ENCODE measurements at places on chromosomes 13 and 19.

- no peak for DNase-seq
Measured at GRCh38 chr19:6271721-6272410, 7.9 kb downstream of the MLLT1 start.

DNA sequence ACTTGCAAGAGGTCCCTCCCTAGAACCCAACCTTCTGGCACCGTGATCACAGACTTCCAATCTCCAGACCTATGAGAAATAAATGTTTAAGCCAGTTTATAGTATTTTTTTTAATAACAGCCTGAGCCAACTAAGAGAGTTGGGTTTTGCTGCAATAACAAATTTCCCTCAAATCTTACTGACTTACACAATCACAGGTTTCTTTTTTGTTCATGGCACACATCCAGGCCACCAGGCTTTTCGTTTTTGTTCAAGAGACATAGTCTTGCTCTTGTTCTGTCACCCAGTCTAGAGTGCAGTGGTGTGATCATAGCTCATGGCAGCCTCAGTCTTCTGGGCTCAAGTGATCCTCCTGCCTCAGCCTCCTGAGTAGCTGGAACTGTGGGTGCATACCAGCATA lies 2.0 kb upstream of the SELENOV start:
- DNase-seq: no peak

GRCh38 chr13:102317593-102317992 lies 84.3 kb downstream of the FGF14 start:
- DNase-seq: no peak

- DNase-seq: no peak
Measured at GRCh38 chr13:99433543-99434075, 67.7 kb upstream of the TM9SF2 start.

DNA sequence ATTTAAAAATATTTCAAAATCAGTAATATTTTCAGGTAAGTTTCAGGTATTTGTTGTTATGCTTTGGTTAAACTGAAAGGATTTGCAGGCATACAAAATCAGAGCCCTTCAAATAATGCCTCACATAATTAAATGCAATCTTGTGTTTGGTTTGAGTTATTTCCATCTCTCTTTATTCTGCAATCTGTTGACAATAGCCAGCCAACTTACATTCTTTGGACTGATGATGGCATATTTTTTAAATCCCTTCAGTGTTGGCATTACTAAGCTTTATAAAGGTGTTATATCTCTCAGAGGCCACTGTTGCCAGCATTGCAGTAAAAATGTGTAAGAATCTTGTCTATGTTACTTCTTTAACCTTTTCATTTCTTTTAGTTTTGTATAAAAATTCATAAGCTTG lies 257.2 kb upstream of the RFC3 start:
- DNase-seq: no peak

GRCh38 chr13:43558939-43559338 lies 227.8 kb downstream of the ENOX1 start:
- DNase-seq: no peak

- no peak for DNase-seq
Measured at GRCh38 chr13:24267274-24267673, 42.1 kb upstream of the C1QTNF9 start.

DNA sequence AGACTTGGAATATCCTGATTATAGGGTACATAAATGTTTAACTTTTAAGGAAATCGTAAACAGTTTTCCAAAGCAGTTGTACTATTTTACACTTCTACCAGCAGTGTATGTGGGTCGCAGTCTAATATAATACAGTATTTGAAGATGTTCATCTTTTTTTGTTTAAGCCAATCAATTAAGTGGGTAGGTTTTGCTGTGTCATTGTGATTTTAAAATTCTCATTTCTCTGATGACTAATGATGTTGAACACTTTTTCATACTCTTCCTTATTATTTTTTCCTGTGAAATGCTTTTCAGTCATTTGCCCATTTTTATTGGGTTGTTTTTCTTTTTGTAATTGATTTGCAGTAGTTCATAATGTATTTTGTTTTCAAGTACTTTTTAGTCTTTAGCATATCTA lies 2689.7 kb downstream of the PCDH9 start:
- no peak for DNase-seq

DNA sequence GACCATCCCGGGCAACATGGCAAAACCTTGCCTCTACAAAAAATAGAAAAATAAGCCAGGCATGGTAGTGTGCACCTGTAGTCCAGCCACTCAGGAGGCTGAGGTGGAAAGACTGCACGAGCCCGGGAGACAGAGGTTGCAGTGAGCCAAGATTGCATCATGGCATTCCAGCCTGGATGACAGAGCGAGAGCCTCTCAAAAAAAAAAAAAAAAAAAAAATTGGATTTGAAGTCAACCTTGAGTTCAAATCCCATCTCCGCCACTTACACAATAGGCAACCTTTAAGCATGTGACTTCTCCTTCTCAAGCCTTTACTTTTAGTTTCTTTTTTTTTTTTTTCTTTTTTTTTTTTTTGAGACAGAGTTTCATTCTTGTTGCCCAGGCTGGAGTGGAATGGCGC lies 12.0 kb downstream of the KASH5 start:
- no peak for DNase-seq

DNA sequence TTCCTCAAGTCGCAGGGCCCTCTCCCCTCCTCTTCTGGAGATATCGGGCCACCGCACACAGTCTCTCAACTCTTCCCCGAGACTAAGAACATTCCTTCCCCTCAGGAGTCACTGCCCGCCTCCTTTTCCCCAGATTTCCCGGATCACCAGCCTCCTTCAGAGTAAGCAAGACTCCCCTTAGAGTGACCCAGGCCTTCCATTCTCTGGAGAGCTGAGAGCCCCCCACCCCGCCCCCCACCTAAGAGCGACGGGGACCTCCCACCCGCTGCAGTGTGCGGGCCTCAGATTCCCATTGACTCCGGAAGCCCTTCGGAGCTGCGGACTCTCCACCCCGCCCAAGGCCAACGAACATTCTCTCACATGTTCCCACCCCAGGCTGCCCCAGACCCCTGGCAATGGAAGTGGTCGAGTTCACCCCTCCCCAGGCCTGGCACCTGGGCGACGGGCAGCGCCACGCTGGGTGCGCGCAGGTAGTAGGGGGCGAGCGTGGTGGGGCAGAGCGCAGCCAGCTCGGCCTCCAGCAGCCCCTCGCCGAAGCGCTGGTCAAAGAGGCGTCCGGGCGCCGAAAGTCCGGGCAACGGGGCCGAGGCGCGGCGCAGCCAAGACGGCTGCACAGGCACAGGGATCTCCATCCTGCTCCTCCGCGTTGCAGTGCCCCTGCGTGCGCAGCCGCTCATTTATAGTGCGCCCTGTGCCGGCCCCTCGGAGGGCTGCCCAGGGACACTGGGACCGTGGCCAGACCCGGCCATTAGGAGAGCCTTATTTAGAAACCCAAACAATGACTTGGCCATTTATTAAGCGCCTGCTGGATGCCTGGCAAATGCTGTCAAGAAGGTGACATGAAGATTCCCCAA lies at the start of gene HSPB6:
HSPB6 (minus strand) TSS at position 653 of the 854 bp plus-strand sequence; CDS start at position 632, 21 bp downstream.
- DNase-seq: no peak

- no peak for DNase-seq
Measured at GRCh38 chr19:10430505-10431253, 10.3 kb downstream of the PDE4A start.

- DNase-seq: no peak
Measured at GRCh38 chr19:50921426-50922316, 10.5 kb upstream of the KLK4 start.

DNA sequence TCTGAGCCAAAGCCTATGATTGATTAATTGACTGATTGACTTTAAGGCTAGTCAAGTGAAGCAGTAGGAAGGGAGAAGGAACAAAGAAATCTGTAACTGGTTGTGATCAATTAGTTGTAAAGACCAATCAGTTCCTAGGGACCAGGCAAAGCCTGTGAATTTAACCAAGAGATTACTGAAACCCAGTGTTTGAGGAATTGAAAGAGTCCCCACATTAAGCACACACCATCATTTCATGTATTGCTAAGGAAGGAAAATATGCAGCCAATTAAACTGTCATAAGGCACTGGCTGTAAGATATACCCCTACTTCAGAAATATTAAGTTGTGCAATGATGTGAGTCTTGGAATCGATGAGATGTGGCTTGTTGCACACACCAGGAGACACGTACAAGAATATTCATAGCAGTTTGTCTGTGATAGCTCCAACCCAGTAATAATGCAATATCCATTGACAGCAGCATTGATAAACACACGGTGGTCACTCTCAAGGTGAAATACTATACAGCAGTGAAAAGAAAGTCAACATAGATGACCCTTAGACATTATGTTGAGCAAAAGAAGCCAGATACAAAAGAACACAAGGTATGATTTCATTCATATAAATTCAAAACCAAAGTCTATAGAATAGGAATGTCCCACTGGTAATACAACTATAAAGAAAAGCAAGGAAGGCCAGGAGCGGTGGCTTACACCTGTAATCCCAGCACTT lies 9.0 kb downstream of the C19orf47 start:
- DNase-seq: no peak

DNA sequence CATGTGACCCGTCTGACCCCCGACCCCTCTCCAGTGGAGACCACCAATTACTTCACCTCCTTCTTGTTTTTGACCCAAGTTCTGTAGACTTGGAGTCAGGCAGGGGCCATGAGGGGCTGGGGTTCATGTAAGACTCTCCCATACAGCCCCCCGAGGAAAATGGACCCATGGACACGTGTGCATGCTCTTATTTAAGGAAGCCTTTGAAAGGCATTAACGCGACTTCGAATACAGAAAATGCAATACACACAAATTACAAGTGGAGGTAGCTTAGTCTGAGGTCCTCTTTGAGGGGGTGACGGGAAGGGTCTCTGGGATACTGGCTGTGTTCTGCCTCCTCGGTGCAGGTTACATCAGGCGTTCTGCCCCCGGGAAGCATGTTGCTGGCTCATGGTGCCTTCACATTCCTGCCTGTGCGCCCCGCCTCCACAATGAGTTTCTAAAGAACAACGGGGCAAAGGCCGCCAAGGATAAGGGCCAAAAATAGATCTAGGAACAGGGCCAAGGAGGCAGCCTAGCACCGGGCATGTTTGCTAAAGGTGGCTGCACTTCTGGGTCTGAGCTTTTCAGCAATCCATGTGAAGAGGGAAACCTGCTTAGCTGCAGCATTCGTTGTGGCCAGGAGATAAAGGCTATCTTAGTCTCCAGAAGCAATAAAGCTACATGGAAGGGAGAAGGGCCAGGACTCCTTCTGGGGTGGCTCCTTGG lies 54.5 kb downstream of the RAB20 start:
- DNase-seq: no peak

- DNase-seq: no peak
Measured at GRCh38 chr13:112741835-112742570, 52.2 kb downstream of the ATP11A start.

GRCh38 chr19:38830039-38830733 lies 1.4 kb downstream of the ECH1 start:
- no peak for DNase-seq

- DNase-seq: no peak
Measured at GRCh38 chr13:51258612-51259548, 36.7 kb downstream of the FAM124A start.

GRCh38 chr13:98207416-98207815 lies 30.3 kb upstream of the RNF113B start:
- DNase-seq: no peak

- no peak for DNase-seq
Measured at GRCh38 chr19:41219924-41220567, 1.0 kb downstream of the AXL start.

DNA sequence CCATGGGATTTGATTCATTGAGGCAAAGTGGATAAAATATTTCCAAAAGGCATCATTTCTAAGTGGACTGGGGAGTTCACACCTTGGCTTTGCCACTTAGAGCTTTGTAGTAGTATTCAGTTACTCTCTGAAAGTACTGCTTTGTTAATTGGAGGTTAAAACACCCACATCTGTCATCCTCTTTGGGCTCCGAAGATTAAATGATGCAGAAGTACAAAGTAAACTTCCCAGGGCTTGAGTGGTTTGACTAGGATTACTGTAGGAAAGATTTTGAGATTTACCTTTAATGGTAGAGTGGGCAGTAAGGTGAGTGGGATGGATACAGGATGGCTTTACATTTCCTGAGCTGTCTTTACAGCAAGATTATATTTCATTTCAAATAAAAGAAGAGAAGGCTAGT lies 42.4 kb downstream of the WASF3 start:
- no peak for DNase-seq

DNA sequence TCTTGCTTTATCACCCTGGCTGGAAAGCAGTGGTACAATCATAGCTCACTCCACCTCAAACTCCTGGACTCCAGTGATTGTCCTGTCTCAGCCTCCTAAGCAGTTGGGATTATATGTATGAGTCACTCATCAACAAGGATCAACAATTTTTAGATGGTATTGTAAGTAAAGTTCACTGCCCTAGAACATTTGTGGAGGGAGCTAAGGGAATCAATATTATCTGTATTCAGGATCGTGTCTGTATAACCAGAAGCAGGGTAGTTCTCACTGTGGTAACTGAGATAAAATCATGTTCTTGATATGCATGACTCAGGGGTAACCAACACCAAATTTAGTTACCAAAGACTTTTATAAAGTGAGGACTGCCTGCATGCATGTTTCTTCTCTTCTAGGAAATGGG lies 27.0 kb downstream of the ZMYM5 start:
- no peak for DNase-seq

DNA sequence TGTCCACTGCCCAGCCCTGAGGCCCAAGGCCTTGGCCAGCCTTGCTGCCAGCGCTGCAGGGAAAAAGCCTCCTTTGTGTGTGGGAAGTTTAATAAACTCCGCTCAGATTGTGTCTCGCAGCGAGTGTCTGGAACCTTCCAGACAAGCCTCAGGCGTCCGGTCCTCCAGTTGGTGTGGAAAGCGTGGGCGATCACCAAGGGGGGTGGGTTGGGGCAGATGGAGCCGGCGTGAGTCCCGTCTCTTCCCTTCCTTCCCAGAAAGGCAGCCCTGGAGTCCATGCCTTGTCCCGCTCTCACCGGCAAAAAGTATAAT lies 4.6 kb downstream of the STK11 start:
- no peak for DNase-seq

- no peak for DNase-seq
Measured at GRCh38 chr13:46839399-46839798, 42.4 kb upstream of the ESD start.

All from activated CD4-positive, alpha-beta T cell treated with anti-CD3 and anti-CD28 coated beads for 4 hours (primary cell).